Ecto neural progenitor cell (in vitro differentiated cells): ENCODE measurements at places on chromosomes 2 and 18.

- no peak for DNase-seq
Measured at GRCh38 chr2:220959391-220959802, 612.7 kb downstream of the EPHA4 start.

DNA sequence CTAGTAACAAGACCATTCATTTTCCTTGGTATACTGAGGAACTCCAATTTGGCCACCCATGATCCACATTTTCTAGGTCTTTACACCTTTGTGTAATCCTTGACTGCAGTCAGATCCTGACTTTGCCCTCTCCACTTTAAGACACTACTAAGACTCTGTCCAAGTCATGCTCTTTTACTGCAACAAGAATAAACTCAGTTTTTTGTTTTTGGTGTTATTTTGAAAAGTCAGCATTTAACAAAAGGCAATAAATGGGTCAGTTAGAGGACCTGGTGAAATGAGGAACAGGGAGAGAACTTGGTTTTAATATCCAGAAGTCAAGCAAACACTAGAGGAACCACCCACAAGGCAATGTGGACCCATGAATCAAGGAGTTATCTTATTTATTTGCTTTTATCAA lies 252.2 kb upstream of the RBBP8 start:
- no peak for DNase-seq

- no peak for DNase-seq
Measured at GRCh38 chr2:217263756-217264155, 403.9 kb upstream of the TNP1 start.

- no peak for DNase-seq
Measured at GRCh38 chr2:232994446-232994845, 18.6 kb downstream of the NGEF start.

GRCh38 chr2:117190856-117191559 lies 623.5 kb upstream of the DDX18 start:
- no peak for DNase-seq

DNA sequence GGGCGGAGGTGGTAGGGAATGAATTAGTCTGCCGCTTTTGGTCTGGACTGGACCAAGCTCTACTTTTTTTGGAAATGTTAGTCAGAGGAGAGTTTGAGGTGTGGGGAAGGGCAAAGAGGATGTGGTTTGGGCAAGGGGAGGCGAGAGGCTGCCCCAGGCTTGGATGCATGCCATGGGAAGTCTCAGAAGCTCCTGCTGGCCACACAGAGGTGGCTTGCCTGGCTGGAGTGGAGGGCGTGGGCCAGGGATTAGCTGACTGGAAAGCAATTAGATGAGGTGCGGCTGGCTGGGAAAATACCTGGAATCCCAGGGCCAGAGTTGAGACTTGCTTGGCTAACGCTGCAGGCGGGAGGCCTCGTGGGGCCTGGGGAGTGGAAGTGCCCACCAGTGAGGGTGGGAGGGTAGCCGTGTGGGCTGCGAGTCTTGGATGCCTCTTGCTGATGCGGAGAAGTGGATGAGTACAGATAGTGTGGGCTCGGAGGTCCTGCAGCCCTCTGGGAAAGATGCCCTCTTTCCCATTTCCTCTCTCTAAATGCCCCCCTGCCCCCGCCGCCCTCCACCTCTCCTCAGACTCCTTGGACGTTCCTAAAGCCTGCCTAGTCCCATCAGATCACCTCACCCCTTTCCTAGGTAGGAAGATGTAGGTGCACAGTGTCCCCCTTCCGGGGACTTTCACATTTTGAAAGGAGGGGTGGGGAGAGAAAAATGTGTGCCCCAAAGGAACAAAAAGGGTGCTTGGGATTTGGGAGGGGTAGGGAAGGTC lies 117.6 kb downstream of the SMAD7 start:
- peak; percentile 54 for DNase-seq

DNA sequence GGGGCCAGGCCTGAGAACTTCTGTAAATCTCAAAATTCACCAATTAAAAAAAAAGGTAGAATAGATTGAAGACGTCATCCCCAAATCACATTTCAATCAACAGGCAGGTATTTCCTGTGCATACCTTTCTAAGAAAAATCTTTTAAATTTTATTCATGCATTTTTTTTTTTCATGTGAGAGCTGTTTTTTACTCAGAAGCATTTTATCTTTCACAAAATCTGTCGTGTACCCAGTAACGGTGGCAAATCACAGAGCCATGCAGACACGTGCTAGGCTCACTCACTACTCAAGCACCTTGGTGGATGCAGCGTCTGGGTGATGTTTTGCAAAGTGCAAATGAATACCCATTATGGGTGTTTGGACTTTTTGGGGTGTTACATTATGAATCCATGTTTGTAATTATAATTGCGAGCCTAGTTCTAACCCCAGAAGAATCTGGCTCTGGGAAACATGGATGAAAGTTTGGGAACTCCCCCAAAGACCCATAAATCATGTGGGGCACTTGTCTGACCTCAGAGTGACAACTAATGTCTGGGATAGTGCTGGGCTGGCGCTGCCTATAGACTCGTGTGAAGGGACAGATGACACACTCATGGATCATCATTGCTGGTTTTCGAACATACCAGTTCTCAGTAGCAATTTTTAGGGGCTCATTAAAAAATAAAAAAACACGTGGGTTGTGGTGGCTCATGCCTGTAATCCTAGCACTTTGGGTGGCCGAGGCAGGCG lies 335.2 kb downstream of the LPIN1 start:
- DNase-seq = no peak

GRCh38 chr2:224982226-224982625 lies 60.0 kb downstream of the DOCK10 start:
- DNase-seq = no peak
